ENCODE measurements at places on chromosomes 5 and 9.

GRCh38 chr5:38462976-38463633 is 93.3 kb downstream of the LIFR start:
- no peak for DNase-seq

- DNase-seq, result peak; percentile 59
Measured at GRCh38 chr9:124800306-124801259, 23.6 kb downstream of the OLFML2A start.

GRCh38 chr5:115514220-115514619 is 30.4 kb downstream of the FEM1C start:
- no peak for DNase-seq

GRCh38 chr5:122447879-122448278 is 135.8 kb downstream of the SNCAIP start:
- no peak for DNase-seq

DNA sequence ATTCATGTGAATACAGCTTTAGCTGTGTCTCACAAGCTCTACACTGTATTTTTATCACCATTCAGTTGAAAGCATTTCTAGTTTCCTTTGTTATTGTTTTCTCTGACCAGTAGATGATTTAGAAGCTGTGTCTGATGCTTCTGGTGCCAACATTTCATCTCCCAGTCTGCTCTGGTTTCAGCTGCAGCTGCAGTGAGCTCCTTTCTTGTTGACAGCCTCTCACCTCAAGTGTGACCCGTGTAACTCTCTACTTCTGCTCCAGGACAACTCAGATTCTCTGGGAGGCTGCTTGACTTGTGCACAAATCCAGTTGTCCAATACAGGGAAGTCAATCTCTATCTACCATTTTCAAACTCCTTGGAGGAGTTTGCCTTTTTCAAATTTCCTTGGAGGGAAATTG is 504.8 kb downstream of the DIRAS2 start:
- DNase-seq, result no peak

- no peak for DNase-seq
Measured at GRCh38 chr5:3348576-3349535, 246.8 kb upstream of the IRX1 start.

GRCh38 chr5:172530406-172530805 is 76.1 kb upstream of the SH3PXD2B start:
- DNase-seq, result no peak

DNA sequence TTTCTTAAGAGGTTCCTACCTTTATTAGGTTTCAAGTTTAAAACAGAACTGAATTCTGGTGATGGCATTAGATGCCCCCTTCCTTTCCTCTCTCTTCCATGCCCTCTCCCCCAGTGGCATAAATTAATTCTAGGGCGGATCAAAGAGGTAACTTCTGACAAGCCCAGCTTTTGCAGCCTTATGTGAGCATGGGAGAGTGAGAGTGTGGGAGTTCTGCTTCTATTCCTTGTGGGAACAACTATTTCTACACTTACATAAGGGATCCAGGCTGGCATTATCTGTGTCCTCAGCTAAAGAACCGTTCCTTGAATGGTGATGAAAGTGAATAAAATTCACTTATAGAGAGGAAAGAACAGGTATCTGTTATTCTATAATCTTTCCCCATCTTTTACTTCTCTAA is 437.6 kb downstream of the KIF4B start:
- DNase-seq, result no peak

- no peak for DNase-seq
Measured at GRCh38 chr5:116273448-116274242, 188.8 kb downstream of the COMMD10 start.

DNA sequence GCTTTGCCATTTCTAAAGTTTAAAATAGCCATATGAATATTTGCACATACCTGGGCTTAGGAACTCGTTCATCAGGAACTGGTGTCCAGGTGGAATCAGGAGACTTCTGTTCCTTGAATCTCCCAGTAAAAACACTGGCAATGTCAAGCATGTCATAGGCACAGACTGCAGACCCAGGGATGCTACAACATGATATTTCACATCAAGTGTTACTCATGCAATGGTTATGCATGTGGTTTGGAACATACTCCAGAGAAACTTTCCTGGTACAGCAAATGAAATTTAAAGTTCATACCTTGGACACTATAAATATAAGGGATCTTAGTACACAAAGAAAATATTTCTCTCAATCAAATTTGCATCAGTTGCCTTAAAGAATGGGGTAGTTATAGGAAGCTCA is 92.2 kb downstream of the SEMA6A start:
- no peak for DNase-seq

DNA sequence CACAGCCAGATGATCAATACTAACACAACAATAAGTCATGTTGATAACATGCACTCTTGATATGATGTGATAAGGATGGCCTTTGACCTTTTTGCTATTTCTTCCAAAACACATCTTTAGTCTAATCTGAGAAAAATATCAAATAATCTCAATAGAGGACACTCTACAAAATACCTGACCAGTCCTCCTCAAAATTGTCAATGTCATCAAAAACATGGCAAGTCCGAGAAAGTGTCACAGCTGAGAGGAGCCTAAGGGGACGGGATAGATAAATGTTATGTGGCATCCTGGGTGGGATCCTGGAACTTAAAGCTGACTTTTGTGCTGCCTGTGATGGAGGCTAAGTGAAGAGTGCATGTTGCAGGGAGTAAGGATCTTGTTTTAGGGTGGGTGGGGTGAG is 699.6 kb upstream of the ADAMTS16 start:
- no peak for DNase-seq

- no peak for DNase-seq
Measured at GRCh38 chr5:68540798-68541590, 325.4 kb downstream of the PIK3R1 start.

GRCh38 chr5:86152988-86153560 is 464.7 kb upstream of the COX7C start:
- no peak for DNase-seq

- no peak for DNase-seq
Measured at GRCh38 chr9:69771775-69772418, 12.1 kb upstream of the PTAR1 start.

GRCh38 chr9:75112789-75113188 is 24.5 kb downstream of the OSTF1 start:
- no peak for DNase-seq

DNA sequence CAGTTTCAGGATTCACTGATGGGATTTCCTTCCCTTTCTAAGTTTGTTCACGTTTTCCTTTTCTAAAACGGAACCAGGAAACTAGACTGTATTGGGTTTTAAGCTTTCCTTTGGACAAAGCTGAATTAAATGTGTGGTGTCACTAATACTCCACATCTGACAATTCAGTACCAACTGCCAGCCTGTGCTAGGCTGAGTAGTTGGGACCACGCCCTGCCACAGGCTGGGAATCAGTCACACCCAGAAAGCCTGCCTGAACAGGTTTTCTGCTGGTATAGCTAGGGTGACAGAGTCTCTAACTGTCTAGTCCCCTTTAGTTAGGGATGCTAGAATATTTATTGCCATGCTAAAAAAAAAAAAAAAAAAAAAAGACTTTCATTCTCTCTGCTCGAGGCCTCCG is 15.6 kb downstream of the SPACA9 start:
- no peak for DNase-seq

- DNase-seq, result no peak
Measured at GRCh38 chr5:116176121-116176520, 91.3 kb downstream of the COMMD10 start.

GRCh38 chr5:137209232-137209809 is 289.8 kb downstream of the SPOCK1 start:
- DNase-seq, result no peak

DNA sequence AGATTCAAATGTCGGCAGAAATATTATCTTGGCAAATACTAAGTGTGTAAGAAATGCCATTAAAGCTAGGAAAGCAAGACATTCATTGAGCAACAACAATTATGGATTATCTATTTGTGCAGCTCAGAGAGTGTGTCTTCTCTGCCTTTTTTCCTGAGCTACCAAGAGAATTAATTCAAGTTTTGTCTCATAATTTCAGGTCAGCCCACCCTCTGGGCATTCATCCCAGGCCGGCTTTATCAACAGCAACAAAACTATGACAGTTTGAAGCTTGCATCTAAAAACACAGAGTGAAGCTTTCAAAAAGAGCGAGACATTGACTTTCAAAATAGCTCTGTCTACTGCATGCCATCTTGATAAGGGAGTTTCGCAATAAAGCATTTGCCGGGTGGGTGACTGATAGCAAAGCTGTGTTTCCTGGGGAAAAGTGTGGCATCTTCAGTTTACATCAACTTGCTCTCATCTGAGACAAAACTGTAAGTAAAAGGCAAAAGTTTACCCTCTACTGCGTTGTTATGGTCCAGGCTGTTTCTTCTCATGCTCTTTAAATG is 182.4 kb downstream of the IRX1 start:
- no peak for DNase-seq

All from CD4-positive, alpha-beta T cell treated with Interferon gamma for 1 hour (primary cell).